ENCODE measurements at places on chromosomes 2 and 18.

GRCh38 chr18:58496937-58497336, 132.0 kb downstream of the ALPK2 start:
- no peak for DNase-seq

DNA sequence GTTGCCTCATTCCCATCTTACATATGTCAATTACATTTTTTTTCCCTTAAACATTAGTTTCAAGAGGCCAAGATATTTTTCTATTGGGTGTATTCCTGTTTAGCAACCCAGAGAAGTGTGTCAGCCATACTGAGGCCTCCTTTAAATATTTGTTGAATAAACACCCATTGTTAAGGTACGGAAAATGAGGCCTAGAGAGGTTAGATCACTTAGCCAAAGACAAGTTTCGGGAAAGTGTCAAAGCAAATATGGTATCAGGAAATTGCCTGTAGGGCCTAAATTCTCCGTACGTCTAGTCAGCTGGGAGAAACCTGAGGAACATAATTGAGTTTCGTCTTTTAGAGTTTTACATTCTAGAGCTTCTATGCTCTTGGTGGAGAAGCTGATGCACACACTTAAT, 1138.3 kb downstream of the DPP10 start:
- DNase-seq = no peak

DNA sequence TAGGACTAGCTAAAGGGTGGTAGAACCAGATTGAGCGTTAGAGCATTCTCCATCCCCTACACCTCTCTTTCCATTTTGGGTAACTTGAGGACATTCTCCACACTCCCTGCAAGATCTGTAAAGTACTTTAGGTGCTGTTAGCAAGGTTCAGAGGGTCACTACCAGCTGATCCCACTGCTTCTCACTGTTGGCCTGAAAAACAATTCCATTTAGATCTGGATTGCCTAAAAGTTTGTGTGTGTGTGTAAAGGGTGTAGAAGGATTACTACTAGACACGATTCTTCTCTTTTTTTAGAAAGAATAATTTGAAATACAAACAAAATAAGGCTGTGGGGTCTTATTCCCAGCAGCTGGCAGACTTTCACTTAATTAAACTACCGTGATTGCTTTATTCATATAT, 95.1 kb upstream of the TMEM178A start:
- no peak for DNase-seq

DNA sequence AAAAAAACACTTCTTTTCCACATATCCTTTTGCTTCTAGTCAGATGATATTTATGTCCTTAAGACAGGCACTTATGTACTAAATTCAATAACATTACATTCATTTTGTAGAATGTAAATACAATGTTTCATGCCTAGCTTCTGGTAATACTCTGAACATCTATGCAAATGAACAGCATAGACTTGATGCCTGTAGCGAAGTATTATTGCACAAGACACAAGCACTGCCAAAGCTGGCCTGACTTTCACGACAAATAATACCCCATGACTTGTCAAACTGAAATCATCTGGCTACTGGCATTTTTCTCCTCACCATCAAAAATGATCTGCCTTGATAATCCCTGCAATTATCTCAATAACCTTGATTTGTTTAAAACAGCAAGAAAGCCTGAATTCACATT, 101.3 kb downstream of the L3MBTL4 start:
- no peak for DNase-seq

DNA sequence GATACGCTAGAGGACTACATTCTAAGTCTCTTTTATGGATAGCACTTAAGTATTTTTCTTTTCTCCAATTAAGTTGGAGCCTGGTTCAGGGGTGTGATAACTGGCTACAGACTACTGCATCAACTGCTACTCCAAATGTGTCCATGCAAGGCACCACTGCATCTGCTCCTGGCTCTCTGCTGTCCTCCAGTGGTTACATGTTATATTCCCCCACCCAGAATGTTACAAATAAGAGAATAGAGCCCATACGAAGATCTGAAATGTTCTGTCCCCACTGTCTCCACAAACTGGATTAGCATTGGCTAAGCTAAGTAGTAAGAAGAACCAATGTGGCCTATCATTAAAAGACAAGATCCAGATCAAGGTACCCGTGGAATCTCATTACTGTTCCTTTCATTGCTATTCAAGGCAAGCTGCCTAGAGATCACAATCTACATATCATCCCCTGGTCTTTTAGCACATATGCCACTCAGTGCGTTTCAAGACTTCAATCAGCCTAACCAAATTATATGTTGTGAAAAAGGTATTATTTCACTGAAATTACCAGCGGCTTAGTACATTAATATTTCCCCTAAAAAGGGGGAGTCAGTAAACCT, 308.3 kb upstream of the SLC8A1 start:
- no peak for DNase-seq

- no peak for DNase-seq
Measured at GRCh38 chr18:79507546-79508480, 112.1 kb downstream of the NFATC1 start.

- DNase-seq = no peak
Measured at GRCh38 chr2:177338177-177338721, 54.3 kb upstream of the AGPS start.

GRCh38 chr18:8799596-8800441, 94.5 kb downstream of the MTCL1 start:
- no peak for DNase-seq

- no peak for DNase-seq
Measured at GRCh38 chr2:71631411-71631931, 178.1 kb downstream of the DYSF start.

DNA sequence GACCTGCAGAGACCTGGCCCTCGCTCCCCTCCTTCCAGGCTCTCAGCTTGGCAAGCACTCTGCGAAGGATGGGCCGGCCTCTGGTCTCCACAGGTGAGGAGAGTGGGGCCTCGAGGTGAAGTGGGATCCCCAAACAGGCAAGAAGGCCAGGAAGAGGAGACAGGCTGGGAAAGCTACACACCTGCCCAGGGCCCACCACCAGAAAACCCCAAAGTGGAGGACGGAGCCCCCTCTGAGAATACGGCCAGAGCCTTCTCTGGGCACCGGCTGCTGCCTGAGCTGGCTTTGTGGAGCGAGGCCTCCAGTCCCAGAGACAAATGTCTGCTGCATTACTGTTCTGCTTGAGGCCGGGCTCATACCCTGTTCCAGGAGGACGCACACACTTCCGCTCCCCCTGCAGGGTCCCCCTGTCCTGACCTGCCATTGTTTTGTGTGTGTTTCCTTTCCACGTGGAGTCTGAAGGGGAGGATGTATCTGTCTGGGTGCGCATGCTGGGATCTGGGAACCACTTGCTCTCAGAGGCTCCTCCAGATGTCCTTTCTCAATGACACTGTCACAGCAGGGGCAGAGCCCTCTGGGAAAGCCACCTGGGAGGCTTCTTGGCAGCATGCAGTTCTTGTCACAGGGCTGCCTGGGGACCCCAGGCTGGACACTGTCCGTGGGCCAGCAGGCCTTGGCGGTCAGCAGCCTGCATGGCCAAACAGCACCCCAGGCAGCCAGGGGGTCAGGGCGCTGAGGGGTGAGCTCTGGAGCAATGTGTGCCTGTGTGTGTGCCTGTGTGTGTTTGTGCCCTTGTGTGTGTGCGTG, 20.8 kb downstream of the KCNF1 start:
- no peak for DNase-seq

- DNase-seq = no peak
Measured at GRCh38 chr18:56185126-56185525, 453.3 kb downstream of the TXNL1 start.

- DNase-seq = no peak
Measured at GRCh38 chr2:12291303-12291702, 425.4 kb upstream of the TRIB2 start.

GRCh38 chr2:101205521-101206479, 46.9 kb upstream of the CNOT11 start:
- no peak for DNase-seq

DNA sequence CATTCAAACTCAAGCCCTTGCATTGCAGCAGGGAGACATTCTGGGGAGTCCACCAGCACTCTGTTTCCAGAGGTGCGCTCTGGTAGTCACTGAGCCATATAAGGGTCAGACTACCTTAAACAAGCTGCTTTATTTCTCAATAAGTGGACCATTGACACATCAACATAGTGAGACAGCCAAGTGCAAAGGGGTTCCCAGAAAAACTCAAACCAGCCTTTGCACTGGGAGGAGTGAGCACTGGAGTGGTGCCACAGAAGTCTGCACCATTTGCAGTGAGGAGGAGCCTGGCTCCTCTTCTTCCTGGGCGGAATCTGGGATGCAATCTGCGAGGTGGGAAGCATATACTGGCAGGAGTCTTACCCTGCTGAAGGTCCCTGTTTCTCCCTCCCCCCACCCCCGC, 86.4 kb downstream of the OSR1 start:
- no peak for DNase-seq

DNA sequence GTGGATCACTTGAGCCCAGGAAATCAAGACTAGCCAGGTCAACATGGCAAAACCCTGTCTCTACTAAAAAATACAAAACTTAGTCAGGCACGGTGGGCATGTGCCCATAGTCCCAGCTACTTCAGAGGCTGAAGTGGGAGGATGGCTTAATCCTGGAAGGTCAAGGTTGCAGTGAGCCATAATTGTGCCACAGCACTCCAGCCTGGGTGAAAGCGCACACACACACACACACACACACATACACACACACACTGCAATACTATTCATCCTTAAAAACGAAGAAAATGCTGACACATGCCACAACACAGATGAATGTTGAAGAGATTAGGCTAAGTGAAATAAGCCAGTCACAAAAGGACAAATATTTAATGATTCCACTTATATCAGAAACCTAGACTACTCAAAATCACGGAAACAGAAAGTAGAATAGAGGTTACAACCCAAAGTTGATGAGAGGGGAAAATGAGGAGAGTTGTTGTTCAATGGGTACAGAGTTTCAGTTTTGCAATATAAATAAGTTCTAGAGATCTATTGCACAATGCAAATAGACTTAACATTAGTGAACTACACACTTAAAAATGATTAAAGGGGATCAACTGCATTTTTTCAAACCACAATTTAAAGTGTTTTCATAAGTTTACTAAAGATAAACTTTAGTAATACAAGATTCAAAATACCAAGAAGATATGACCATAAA, 114.5 kb downstream of the USP34 start:
- no peak for DNase-seq

DNA sequence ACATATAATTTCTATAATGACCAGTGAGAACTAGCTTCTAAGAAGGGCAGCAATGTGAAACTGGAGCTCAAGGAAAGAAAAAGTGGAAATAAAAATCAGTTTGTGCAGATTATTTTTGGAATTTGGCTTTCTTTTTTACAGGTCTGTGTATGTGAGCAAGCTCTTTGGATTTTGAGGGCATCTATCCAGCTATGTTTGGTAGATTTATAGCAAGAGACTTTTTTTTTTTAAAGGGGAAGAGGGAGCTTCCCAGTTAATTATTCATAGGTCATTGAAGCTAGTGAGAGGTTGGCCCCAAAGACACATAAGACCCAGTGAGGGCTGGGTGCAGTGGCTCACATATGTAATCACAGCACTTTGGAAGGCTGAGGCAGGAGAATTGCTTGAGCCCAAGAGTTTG, 24.0 kb upstream of the COLEC12 start:
- no peak for DNase-seq

GRCh38 chr2:27016801-27017325, 15.9 kb upstream of the TMEM214 start:
- peak; percentile 12 for DNase-seq

DNA sequence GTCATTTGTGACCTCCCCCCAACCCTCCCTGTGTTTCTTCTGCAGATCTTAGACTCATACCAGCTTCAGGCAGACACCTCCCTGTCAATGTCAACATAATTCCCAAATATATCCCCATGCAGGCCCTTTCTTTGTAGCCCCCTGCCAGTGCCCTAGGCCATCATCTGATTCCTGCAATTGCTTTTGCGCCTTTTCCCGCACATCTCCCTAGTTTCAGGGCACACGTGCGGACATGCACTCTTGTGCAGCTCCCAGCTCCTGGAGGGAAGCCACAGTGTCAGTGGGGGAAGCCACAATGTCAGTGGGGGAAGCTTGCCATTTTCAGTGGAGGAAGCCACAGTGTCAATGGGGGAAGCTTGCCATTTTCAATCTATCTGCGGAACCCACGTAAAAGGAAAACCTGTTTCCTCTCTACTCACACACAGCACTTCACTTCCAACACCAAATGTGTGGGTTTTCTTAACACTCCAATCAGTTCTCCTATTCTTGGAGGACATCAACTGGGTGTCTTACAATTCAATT, 256.4 kb downstream of the ACKR3 start:
- no peak for DNase-seq

DNA sequence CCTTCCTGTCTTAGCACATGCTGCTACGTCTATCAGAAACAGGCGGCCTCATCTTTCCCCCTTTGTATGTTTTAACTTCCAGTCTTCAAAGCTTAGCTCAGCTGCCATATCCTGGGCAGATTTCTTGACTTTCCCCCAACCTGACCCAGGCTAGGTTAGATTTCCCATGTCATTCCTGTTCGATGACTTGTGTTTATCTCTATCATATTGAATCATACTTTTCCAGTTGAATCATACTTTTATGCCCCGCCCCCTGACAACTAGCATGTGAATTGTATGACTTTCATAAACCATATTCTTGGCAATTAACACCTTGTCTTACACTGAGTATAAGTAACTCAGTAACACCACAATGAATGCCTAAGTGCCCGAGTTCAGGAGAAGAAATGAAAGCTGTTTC, 128.3 kb downstream of the CYRIA start:
- no peak for DNase-seq

DNA sequence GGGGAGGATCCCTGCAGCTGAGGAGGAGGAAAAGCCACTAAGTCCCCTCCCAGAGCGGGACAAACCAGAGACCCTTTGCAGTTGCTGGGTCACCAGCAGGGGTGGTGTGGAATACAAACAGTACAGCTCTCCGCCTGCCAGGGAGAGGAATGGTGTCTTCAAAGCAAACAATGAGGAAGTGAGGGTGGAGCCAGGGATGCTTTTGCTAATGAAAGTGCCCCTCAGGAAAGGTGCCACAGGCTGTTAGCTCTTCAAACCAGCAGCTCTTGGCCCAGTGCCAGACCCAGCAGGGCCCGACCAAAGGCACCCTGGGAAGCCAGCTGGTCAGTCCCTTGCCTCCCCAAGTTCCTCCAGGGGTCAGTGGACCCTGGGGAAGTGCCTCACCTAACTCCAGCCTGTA, 102.8 kb downstream of the HIBCH start:
- no peak for DNase-seq
